Urinary bladder (tissue), 4 donors: ENCODE measurements at places on chromosomes 2 and 18.

DNA sequence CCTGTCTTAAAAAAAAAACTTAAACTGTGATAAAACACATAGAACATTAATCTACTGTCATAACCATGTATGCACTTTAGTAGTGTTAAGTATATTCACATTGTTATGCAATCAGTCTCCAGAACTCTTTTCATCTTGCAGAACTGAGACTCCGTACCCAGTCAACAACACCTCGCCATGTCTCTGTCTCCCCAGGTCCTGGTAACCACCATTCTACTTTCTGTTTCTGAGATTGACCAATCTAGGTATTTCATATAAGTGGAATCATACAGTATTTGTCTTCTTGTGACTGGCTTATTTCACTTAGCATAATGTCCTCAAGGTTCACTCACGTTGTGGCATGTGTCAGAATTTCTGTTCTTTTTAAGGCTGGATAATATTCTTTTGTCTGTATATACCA is 290.8 kb upstream of the CXCR4 start:
- no peak for DNase-seq

DNA sequence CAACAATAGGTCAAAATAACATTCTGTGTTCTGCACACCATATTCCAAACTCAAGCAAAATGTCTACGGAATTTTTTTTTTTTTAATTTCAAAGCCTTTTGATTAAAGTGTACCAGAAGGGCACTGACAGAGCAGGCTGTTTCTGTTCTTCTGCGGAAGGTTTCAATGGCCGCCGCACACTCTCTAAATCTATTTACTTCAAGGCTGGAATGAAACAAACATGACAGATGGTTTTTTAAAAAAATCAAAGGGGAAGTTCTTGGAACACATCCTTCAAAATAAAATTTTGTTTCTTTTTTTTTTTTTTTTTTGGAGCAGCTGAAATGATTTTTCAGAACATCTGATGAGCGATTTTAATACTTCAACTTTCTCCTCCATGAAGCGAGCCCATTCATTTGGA is 259.1 kb downstream of the TXNL1 start:
- DNase-seq: no peak

DNA sequence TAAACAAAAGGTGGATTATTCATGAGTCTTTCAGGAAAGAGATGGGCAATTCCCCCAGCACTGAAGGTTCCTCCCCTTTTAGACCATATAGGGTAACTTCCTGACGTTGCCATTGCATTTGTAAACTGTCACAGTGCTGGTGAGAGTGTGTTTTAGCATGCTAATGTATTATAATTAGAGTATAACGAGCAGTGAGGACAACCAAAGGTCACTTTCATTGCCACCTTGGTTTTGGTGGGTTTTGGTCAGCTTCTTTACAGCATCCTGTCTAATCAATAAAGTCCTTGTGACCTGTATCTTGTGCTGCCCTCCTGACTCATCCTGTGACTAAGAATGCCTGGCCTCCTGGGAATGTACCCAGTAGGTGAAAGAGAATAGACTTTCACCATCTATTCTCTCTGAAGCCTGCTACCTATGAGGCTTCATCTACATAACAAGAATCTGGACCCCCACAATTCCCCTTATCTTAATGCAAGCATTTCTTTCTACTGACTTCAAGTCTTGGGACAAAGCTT is 148.7 kb downstream of the CABLES1 start:
- DNase-seq: no peak

DNA sequence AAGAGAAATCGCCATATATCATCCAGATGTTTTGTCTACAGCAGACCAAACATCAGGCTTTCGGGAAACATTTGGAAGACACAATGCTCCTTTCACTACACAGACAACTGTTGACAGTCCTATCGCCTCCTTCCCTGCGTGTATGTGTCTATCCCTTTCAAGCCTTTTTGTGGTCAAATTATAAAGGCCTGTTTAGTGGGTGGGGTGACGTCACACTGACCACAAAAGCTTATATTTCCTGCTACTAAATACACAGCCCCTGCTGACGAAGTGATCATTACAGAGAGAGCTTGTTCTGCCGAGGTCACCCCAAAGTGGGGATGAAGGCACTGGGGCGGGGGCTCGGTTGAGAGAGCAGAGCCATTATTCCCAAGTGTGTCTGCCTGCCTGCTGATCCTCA is 302.7 kb upstream of the TNP1 start:
- no peak for DNase-seq

DNA sequence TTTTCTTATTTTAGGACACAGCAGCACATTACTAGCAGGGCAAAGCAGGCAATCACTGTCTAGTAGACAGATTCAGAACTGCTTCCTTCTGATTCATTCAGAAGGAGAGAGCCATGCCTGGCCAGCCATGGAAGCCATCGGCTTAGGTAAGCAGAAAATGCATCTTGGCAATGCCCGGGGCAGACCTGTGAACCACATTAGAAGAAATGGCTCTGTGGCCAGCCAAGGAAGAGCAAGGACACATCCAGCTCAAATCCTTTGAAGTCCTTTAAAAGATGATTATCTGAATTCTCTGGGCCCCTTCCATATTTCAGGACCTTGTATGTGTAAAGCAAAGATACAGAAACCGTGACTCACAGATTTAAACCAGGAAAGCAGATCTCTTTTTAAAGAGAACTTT is 227.4 kb downstream of the PID1 start:
- no peak for DNase-seq

DNA sequence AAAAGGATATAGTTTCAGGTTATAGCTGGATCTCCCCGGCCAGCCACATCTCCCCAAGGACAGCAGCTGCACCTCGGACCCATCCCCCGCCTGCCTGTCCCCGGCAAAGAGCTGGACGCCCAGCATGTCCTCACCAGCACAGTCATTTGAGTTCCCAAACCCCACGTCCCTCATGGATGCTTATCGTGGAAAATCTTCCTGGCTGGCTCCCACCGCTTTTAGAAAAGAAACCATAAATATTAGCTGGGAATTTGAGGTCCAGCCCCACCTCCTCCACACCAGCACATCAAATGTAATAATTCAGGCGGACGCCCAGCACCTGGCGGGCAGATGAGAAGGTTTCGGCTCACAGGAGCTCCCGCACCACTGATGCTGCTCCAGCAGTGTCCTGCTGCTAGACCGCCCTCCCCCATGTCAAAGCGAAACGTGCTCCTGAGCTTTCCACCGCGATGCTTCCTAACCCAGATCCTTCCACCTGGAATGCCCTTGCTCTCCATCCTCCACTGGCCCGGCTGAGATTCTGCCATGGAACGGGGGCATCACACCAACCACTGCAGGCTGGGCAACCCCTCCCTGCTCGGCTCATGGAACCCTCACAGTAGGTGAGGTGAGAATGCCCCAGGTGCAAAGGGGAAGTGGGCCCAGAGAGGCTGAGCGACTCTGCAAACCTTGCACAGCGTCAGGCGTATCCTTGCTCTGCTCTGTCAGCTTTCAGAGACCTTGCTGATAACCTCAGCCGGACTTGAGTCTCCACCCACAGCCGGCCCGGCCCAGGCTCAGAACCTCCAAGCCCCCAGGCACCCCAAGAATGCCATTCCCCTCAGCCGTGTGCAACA is 71.5 kb upstream of the GPC1 start:
- no peak for DNase-seq

GRCh38 chr2:71187589-71187988 is 39.3 kb downstream of the PAIP2B start:
- DNase-seq: no peak

GRCh38 chr18:59056706-59057492 is 82.8 kb upstream of the SEC11C start:
- DNase-seq: peak; percentile 31

- no peak for DNase-seq
These were observed 16.5 kb upstream of the ME2 start for GRCh38 chr18:50862401-50862800.

DNA sequence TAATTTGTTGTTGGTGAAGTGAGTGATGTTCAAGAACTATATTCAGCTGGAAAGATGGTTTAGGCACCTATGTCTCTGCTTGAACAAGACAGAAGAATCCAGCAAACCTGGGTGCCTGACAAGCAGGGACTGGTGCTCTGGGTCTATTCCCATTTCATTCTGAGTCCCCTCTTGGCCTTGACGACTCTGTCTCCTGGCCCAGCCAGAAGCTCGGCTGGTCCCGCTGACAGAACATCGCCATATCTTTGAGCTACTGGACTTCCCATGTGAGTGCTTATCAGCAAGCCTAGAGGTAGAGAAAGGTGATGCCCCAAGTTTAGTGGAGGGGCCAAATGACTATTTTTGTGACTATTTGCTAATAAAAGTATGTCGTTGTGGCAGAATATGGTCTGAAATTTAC is 48.2 kb downstream of the SDC1 start:
- DNase-seq: no peak

DNA sequence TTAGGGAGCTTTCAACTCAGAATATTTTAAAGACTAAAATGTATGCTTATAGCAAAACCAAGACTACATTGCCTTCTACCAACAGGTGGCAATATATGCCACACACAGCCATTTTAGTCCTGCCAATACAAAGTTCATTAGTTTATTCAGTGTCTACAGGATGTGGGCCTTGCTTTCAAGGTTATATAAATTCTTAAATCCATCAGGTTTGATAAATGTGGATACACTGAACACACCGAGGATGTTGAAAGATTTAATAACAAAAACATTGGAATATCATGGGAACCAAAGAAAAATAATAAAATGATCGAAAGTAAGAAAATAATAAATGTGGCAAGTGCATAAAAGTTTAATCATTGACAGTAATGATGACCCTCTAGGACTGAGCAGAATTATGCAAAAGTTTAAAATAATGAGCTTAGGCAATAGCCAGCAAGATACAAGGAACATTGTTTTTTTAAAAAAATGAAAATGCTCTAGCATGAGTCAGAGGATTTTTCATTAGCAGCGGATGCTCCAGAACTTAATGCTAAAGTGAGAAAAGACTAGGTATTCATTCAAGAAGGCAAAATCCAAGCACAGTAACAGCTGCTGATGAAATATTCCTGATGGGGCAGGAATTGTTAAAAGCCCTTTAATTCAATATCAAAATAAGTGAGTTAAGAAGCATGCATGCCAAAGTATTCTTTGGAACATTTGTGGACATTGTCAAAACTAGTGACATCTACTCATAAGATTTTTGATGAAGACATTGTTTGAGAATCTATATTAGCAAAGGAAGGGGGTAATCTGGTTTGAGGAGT is 14.2 kb downstream of the SCN9A start:
- DNase-seq: no peak

DNA sequence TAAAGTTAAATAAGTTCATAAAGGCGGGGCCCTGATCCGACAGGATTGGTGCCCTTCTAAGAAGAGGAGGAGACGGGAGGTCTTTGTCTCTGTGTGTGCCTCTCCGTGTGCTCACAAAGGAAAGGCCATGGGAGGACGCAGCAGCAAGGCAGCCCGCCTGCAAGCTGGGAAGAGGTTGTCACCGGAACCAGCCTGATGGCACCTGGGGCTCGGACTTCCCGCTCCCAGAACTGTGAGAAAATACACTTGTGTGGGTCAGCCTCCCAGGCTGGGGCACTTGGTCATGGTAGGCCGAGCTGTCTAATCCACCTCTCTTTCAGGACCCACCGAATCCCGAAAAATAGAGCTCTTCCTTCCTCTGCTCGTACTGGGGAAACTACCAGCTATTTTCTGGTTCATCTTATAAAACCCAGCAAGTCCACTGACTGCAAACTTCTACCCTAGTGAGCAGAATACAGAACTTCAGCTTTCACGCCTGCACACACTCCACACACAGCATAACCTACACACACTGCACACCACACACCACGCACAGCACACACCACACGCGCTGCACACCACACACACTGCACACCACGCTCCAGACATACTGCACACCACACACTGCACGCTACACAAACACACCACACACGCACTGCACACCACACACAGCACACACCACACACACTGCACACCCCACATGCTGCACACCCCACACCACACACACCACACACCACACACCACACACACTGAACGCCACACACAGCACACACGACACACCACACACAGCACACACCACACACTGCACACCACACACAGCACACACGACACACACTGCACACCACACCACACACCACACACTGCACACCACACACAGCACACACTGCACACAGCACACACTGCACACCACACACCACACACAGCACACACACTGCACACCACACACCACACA is 58.1 kb downstream of the ASB1 start:
- no peak for DNase-seq

GRCh38 chr18:29146068-29146467 is 969.1 kb upstream of the CDH2 start:
- DNase-seq: no peak

DNA sequence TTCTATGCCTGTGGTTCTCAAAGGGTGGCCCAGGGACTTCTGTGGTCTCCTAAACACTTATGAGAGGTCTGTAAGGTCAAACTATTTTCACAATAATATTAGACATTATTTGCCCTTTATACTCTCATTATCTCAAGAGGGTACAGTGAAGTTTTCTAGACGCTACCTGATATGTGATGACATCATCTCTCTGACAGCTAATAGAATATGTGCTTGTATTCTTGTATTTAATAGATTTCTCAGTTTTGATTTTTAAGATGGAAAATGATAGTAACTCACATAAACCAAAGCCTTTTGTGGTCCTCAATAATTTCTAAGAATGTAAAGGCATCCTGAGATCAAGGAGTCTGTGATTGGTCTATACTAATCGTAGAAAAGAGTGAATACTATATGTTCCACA is 265.1 kb downstream of the ZNF521 start:
- DNase-seq: no peak

DNA sequence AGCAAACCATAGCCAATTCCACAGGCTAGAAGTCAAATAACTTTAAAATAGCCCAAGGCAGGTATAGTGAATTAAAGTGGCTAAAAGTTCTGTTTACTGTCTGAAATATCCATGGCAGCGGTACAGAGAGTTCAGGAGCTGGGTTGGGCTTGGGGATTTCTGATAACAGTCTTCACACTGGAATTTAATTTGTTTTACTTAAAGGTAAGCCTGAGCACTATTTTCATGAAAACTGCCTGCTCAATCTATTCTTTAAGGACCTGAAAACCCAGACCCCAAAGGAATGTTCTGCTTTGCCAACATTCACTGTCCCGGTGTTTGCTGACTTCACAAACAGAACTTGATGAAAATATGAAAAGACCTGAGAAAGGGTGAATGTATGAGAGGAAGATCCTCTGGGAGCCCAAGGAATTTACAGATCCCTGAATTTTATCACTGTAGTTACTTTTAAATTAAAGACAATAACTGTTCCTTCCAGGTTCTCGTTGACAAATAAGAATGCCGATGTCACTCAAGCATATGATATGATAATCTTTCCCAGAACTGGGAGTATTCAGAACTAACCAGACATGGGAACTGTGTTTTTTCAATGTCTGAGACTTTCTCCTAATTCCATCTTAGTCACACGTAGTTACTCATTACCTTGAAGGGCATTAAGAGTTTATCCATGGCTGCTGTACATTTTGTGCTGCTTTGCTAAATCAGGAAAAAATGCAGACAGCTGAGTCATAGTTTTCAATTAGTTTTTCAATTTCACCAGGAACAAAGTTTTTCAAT is 28.3 kb upstream of the ITGB6 start:
- DNase-seq: no peak
